Activated naive CD4-positive, alpha-beta T cell treated with anti-CD3 and anti-CD28 coated beads, Interleukin-2, amount 50 U/mL, for 72 hours (primary cell): ENCODE measurements at places on chromosomes 5 and 9.

DNA sequence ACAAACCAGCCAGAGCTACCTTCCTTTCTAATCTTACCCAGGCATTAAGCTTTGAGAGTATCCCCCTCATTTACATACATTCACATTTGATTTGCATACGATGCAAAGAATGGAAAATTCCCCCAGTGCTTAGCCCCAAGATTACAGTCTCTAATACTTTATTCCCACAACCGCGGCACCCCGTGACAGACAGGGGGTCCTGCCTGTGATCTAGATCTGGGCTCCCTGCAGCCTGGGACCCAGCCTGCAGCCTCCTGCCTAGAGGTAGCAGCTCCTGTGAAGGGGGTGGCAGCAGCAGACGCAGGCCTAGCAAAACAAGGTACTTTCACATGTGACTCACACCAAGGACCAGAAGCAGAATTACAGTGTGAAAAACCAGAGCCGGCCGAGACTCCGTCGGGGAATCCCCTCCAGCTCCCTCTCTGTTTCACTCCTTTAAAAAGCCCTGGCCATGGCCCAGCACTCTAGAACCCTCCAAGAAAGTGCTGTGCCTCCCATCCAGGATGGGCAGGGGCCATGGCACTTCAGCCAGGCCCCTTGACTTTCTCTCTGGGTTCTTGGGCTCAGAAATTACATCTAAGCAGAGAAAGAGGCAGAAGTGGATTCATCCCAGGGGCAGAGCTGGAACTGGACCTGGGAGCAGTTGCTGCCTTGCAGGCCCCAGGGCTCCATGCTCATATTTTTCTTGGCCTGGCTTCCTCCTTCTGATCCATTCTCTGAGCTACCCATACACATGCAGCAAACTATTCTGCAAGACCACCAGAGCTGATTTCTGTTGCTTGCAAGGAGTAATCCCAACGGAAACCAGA, 14.0 kb upstream of the TCF7 start:
- DNase-seq, result peak; percentile 90

DNA sequence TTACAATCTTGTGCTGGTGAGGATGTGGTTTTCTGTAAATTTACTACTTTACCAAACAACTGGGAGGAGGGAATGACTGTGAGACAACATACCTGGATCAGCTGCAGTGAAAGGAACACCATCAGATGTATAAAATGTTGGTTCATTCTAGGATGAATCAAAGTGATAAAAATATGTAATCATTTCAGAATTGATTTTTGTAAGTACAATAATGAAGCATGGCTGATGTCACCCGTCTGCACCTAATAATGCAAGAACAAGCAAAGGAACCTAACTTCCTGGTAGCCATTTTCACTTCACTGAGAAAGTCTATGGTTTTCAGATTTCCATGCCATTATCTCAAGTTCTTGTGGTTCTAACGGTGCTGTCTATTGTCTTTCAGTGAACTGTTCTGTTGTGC, 18.7 kb upstream of the C5orf34 start:
- no peak for DNase-seq

GRCh38 chr9:111762556-111762955, 32.2 kb downstream of the SHOC1 start:
- no peak for DNase-seq

DNA sequence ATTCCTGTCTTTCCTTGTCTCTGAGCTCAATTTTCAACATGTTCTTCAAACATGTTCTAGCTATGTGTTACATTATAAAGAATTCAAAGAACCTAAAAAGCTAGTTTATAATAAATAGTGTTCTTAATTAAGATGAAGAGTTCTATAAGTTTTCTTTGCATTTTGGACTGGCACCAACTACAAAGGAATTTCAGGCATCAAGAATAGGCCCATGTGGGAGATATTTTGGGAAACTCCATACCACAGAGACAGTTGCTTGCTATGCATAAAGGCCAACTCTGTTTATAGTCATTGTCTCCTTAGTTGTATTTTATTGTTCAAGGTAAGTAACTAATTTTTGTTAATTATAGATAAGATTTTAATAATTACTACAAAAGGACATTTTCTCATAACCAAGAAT, 4.5 kb downstream of the SLF1 start:
- DNase-seq, result no peak
